ENCODE measurements at places on chromosomes 1 and 21. TPM values are rescaled to one million over a fixed set of nuclear protein-coding genes. Genes with fewer than 3 reads are reported as not detected.

GRCh38 chr1:18769140-18769539 lies 90.3 kb downstream of the TAS1R2 start:
- no peak for DNase-seq

Gene EFNA3
- total RNA-seq = not detected

- DNase-seq = peak; percentile 92
These were observed 74.6 kb downstream of the ARID4B start for GRCh38 chr1:235253219-235253962.

- DNase-seq = no peak
These were observed 184.4 kb downstream of the COQ8A start for GRCh38 chr1:227124473-227124872.

DNA sequence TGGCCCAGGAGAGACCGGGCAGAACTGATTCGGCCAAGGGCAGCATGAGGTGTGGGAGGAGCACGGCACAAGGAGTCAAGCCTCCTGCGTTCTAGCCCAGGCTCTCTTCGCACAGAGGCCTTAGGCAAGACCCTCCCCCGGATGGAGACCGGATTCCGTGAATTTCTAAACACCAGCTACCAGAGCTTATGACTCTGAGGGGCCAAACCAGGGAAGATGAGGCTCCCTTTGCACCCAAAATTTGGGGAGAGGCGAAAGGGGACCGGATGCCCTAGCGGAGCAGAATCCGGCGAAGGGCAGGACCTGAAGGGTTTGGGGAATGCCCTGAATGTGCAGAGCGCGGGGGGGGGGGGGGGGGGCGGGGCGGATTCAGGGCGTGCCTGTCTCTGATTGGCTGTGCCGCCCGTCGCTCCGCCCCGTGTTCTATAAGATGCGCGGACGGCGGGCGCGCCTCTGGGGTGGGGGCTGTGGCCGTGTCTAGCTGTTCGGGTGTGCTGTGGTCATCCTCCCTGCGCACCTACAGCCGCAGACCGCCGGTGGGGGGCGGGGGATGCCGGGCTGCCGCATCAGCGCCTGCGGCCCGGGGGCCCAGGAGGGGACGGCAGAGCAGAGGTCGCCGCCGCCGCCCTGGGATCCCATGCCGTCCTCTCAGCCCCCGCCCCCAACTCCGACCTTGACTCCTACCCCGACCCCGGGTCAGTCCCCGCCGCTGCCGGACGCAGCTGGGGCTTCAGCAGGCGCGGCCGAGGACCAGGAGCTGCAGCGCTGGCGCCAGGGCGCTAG lies at the start of gene TRNP1:
Gene TRNP1, plus strand, starts transcription at position 456 of the 783 bp plus-strand sequence. Its CDS starts 95 bp downstream, at position 551.
- DNase-seq = peak; percentile 95

GRCh38 chr1:107076841-107077240 lies 20.4 kb downstream of the PRMT6 start:
- no peak for DNase-seq

Gene KRTAP11-1
- total RNA-seq = not detected

DNA sequence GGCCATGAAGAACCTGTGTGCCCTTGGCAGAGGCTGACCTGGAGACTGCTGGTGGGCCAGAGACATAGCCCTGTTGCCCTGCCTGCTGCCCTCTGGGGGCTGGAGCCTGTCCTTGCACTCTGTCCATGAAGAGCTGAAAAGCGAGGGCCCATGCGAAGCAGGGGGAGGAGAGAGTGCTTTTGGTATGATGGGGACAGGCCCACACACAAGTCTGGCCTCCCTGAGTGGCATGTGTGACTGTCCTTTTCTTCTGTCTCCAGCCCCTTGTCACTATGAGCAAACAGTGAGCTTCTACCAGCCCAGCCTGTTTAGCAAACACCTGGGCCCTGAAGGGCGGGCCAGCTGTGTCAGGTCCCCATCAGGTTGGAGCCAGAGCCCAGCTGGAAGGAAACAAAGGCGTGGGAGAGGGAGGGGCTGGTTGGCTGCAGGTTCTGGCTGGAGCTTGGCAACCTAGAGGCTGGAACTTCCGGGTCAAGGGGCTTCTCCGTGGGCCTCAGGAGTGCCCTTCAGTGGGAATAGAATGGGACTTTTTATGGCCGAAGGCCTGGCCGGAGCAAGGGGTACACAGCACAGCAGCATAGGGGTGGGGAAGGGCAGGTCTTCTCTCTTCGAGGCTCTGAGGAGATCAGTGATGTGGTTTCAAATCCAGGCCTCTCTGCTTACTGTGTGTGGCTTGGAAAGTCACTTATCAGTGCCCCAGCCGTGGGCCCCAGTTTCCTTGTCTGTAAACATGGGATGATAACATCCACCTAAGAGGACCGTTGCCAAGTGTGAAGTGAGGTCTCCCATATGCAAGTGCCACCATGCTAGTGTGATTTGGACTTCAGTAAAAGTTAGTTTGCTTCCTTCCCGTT lies 14.3 kb downstream of the QSOX1 start:
- DNase-seq = no peak

DNA sequence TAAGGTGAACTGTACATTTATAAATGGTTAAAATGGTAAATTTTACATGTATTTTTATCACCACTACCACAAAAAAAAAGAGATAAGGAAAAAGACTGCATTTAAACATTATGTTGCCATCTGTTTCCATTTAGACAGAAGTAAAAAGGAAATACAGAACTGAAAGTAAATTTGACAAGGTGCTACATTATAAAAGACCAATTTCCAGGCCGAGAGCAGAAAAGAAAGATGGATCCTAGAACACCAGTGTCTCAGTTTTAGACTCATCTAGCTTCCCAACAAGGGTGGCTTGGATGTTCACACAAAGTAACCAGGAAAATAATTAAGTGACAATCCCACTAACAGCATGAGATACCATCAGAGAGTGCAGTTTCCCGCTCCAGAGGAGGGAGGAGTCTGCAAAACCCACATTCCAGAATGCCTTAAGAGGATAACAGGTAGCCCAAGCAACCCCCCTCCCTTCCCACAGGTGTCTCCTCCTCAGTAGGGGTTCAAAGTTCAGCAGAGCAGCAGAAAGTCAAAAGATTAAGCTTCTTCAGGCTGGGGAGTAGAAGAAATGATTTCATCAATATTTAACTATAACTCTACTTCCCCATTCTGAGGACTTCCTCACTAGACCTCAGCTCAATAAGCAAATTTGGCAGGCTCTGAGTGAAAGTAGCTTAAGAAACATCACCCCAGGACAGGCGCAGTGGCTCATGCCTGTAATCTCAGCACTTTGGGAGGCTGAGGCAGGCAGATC lies 11.8 kb downstream of the TPM3 start:
- DNase-seq = no peak

Gene AKR7A3
- total RNA-seq = 0.83 TPM

DNA sequence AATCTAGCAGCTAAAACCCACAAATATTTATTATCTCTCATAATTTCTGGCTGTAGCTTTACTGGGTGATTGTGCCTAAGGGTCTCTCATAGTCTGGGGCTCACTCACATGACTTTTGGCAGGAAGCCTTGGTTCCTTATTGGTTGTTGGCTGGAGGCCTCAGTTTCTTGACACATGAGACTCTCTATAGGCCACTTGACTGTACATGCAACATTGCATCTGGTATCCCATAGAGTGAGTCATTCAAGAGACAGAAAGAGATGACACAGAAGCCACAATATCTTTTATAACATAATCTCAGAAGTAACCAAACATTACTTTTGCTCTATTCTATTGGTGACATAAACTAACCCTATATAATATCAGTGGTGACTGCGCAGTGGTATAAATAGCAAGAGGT lies 128.5 kb upstream of the HNRNPU start:
- DNase-seq = no peak

DNA sequence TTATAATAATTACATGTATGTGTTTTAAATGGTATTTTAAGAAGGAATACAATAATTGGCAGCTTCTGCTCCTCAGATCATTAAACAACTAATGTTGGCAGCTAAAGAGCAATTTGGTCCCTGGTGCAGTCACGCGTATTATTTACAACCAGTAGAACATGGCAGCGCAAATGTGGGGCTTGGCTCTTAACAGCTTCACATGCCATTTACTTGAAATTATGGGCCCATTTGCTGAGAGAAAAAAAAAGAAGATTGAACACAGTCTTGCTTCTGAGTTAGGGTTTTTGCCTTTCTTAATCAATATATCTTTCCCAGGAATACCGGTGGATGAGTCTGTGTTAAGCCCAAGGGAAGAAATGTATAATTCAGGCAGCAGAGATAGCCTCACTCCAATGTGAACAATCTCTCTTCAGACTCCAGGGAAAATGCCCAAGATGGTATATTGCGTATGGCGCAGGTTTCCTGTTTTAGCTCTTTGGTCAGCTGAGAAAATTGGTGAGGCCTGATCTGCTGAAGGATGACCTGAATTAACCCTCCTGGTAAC lies 174.5 kb downstream of the DISC1 start:
- peak; percentile 8 for DNase-seq

- no peak for DNase-seq
These were observed 15.7 kb downstream of the ATP1A4 start for GRCh38 chr1:160167056-160167455.

DNA sequence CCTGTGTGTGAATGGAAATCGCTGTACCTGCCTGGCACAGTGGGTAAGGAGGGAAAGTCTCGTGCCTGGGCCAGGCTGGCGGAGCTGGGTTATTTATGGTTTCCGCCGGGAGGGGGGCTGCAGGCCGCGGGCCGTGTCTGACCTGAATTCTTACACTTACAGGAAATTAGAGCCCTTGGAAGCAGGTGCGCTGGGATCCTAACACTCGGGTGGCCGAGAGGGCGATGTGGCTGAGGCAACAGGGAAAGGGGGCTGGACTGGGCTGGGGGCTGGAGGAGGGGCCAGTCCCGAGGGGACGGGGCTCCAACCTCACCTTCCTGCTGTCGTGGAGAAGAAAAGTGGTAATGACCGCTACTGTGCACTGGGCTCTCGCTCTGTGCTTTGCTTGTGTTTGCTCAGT lies 109.4 kb upstream of the WNT4 start:
- DNase-seq = no peak

DNA sequence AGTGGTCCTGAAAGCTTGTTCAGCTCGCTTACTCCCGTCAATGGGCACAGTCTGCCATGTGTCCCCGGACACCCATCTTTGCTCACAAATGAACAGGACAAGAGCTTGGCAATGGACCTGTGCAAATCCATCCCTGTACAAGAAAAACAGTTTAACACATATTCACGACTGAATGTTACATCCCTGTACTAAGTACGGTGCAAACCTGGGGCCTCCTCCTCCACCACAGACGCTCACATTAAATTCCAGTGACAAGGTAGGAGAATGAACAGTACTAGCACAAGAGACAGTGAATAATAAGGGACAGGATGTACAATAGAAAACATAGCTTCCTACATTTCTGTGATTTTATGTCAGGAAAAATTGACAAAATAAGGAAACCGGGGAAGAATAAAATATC lies 187.7 kb downstream of the ASTN1 start:
- no peak for DNase-seq

- no peak for DNase-seq
These were observed 166.8 kb downstream of the HIVEP3 start for GRCh38 chr1:41751804-41752513.

Gene SYT14
- total RNA-seq = 0.42 TPM

DNA sequence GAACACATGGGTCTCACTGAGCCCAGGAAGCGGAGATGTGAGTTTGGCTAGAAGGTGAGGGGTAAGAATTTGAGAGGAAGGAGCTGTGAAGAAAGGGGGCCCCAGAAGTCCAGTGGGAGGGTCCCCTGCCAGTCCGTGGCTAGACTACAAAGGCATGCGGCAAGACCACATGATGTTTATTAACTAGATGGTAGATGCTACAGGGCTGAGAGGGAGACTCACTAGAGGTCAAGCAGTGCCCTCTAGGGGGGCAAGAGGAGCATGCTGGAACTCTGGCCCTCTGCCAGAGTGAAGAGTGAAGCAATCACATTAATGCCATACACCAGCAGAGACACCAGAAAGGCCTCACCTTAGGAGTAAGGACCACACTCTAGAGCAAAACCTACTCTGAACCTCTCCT lies 12.2 kb downstream of the KIAA0319L start:
- no peak for DNase-seq

Gene S100A5
- not detected for total RNA-seq

GRCh38 chr1:102628109-102628613 lies 480.2 kb downstream of the COL11A1 start:
- DNase-seq = no peak

- no peak for DNase-seq
These were observed 158.7 kb upstream of the IRF2BP2 start for GRCh38 chr1:234768569-234769283.

DNA sequence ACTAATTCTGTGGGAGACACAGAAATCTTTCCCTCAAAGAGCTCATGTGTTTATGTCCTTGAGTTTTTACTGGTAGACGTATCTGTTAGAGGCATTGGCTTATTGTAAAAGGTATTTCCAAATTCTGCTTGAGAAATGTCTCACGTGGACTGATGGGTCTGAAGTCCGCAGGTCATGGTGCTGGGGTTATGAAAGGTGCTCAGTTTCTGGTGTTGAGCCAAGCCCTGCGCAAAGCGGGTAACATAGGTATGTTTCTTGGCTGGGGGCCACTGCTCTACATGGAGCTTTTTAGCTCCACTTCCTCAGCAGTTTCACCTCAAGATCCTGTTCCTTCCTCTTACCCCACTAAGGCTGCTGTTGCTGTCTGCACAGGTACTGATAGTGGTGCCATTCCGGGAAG lies 10.8 kb downstream of the UTP25 start:
- peak; percentile 55 for DNase-seq

- DNase-seq = no peak
These were observed 60.1 kb downstream of the EPB41 start for GRCh38 chr1:28974432-28974831.

GRCh38 chr1:211155040-211155439 lies 21.1 kb upstream of the KCNH1 start:
- DNase-seq = no peak

DNA sequence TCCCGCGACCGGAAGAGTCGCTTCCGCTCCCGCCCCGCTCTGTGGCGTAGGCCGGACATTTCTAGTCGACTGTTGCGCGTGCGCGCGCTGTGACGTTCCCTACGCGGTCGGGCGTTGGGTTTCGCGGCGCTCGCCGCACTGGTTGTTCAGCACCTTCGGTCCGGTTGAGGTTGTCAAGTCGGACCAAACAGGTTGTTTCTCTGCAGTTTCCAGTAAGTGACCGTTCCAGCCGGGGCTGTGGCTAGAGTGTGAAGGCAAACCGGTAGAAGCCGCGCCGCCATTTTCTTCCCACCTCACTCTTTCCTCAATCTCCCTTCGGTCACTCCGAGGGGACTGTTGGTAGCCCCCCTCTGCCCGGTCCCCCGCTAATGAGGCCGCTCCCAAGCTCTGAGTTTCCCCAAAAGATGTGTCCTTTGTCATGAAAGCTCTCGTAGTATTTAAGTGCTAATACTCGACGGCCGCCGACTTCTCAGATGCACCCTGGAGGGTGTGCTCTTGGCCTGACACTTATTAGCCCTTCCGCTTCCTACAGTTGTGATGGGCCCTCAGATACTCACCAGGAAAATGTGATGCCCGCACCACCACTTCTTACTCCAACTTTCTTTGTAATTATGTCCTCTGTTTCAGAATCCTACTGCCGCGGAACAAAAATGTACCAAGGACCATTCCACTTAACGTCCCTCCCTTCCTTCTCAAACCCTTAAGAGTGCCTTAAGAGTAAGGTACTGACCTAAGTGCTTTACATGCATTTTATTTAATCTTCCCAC lies 56.3 kb downstream of the TRAF5 start:
- peak; percentile 97 for DNase-seq

Gene VSIG8
- not detected for total RNA-seq

Measured in esophagus muscularis mucosa (tissue), 4 donors.